ENCODE measurements at places on chromosomes 12 and 14.

DNA sequence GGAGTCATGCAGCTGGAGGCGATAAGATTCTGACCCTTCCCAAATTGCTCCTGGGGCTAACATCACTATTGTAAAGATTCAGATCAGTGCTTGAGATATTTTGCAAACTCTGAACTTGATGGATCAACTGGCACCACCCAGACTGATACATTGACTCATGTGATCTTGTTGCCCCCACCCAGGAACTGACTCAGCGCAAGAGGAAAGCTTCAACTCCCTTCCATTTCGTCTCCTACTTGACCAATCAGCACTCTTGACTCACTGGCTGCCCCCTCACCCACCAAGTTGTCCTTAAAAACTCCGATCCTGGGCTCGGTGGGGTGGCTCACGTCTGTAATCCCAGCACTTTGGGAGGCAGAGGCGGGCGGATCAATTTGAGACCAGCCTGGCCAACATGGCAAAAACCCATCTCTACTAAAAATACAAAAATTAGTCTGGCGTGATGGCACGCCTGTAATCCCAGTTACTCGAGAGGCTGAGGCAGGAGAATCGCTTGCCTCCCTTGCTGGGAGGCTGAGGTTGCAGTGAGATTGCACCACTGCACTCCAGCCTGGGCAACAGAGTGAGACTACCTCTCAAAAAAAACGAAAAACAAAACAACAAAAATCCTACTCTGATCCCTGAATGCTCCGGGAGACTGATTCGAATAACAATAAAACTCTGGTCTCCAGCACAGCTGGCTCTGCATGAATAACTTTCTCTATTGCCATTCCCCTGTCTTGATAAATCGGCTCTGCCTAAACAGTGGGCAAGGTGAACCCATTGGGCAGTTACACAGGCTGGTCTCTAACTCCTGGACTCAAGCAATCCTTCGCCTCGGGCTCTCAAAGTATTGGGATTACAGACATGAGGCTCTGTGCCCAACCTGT, 9.8 kb upstream of the ARF6 start:
- DNase-seq = peak; percentile 56

DNA sequence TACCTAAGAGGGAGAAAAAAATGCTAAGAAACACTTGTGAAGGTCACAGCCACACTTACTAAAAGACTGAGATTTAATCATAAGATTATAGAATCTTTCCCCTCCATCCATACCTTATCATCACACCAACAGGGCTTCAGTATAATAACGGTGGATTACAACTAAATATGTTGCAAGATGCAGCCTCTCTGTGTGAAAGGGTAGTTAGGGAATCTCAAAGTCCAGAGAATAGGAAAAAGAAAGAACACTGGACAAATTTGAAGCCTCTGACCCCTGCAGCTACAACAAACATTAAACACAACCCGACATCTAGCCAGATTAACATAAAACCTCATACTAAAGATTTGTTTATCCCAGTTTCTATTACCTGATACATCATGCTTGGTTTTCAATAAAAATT, 181.0 kb downstream of the C12orf42 start:
- no peak for DNase-seq

- peak; percentile 23 for DNase-seq
Observed at GRCh38 chr12:113463746-113464451, 7.8 kb downstream of the LHX5 start.

DNA sequence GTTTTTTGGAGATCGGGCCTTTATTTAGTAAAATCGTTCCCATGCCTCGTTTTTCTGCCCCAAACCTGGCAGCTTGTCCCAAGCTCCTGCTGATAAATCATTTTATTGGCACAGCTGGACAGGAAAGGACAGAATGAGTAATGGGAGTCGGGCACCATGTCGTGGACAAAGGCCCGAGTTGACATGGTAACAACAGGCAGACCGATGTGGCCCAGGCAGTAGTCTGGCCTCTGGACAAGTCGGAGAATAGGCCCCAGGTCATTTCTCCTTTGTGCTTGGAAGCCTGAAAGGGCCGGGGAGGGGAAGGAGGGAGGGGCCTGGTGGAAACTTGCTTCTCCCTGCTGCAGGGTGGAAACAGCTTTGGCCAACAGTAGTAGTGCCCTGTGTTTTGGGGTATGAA, 234.9 kb downstream of the SUDS3 start:
- DNase-seq = no peak

GRCh38 chr14:68159701-68160633, 340.4 kb downstream of the RAD51B start:
- no peak for DNase-seq

DNA sequence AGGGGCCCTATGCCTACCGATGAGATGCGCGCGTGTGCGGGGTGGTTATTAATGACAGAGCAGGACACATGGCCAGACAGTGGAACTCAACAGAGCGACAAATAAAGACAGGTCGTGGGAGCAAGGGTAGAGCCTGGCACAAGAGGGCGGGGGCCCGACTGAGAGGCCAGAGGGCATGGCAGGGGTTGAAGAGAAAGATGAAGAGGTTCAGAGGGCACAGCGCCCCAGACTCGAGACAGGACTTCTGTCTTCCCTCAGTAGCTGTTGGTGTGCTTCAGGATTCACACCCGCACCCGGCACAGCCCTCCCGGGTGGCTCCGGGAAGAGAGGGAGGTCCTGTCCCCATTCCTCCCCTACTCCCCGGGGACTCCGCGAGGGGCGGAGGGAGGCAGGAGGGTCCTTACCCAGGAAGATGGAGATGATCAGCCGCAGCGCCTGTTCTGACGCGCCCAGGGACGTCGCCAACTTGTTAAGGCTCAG, 366 bp downstream of the LPCAT3 start:
- peak; percentile 26 for DNase-seq

DNA sequence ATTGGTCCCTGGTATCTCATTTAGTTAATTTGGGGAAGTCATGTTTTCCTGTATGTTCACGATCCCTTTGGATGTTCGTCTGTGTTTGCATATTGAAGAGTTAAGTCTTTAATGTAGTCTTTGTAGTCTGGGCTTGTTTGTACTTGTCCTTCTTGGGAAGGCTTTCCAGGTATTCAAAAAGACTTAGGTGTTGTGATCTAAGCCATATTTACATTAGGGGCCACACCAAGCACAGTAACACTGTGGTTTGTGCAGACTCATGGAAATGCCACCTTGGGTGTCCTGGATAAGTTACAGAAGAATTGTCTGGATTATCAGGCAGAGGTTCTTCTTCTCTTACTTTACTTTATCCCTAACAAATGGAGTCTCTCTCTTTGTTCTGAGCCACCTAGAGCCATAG, 380.3 kb downstream of the CCER1 start:
- DNase-seq = no peak

DNA sequence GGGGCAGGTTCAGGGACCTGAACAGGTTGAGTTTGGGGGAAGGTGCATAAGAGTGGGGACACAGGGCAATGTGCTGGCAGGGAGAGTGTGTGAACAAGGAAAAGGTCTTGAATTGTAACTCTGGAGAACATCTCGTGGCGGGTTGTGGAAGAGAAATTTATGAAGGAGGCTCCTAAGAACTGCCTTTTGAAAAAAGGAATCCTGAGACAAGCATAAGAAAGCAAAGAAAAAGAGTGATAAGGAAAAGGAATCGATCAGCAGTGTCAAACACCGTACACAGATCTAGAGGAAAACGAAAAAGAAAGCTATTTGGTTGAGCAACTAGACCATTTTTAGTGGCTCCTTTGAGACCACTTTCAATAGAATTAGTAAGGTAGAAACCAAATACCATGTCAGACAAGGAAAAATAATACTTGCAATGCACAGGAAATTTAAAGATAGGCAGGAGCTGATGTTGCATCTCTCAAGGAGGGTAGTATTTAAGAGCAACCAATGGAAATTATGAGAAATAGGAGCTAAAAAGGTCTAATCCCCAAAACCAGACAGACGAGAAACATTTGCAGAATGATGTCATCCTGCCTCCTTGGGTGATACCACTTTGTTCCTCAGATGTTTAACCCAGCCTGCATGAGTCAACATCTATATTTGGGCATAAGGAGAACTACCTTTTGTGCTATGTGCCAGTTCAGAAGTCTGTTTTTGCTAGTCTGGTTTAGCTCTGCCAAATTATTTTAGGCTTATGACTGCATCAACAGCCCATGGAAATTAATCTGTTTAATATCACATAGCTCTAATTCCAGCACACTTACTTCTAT, 64.5 kb upstream of the STK38L start:
- DNase-seq = peak; percentile 83

DNA sequence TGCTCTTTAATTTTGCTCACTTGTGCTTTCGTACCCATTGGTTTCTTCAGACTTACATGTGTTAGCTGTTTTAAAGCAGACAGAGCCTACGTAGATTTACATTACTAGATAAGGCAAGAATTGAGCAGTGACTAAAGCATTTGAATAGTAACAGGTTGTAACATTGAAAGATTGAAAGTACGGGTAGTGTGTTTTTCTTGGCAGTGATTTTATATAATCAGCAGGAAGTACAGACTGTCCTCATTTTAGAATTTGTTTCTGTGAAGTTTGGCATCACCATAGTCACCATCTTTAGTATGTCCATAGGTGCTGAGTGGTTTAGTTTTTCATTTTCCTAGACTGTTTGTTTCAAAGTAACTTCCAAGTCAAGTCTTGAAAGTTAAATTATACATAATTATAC, 14.0 kb downstream of the RTRAF start:
- no peak for DNase-seq

DNA sequence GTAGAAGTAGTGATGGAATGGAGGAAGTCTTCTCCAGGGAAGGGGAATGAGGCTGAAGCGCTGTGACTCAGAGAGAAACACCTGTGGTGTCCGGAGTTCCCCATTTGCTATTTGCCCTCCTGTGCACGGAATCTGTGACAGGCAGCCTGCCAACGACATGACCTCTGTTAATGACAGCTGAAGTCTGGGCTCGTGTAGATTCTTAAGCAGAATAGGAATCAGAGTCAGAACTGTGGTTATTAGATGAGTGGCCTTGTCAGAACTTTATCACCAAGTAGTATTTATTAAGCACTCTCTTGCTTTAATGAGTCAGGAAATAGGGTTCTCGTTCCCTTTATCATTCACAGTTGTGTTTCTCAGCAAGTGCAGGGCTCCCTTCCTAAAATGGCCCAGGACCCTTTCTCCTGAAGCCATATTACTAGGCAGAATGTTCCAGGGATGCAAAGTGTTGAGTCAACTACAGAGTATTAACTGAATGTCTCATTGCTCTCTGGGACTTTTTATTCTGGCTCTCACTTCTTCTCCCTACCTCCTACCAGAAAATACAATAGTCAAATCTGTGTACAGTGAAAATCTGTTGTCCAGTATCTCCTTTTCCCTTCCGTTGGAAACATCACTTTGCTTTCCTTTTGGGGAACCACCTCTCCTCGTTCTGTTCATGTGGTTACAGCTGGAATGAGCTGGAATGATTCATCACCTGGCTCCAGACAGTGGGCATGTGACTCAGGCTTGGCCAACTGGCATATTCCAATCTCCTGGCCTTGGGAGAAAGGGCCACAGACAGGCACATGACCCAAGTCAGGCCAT, 77.8 kb upstream of the MAX start:
- peak; percentile 72 for DNase-seq

DNA sequence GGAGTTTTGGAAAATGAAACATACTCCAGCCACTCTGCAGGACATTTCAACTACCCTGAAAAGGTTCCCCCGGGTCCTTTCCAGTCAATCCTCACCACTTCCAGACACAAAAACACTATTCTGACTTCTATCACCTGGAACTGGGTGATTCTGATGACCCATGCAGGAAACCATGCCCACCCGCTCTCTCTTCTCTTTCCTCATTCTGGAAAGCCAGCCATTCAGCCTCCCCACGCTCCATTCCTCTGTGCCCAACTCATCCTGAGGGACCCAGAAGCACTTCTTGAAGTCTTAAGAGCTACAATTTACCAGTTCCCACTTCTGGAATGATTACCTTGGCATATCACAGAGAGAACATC, 3.2 kb downstream of the CCDC88C start:
- no peak for DNase-seq

- no peak for DNase-seq
Observed at GRCh38 chr12:54197010-54197409, 8.2 kb upstream of the SMUG1 start.

DNA sequence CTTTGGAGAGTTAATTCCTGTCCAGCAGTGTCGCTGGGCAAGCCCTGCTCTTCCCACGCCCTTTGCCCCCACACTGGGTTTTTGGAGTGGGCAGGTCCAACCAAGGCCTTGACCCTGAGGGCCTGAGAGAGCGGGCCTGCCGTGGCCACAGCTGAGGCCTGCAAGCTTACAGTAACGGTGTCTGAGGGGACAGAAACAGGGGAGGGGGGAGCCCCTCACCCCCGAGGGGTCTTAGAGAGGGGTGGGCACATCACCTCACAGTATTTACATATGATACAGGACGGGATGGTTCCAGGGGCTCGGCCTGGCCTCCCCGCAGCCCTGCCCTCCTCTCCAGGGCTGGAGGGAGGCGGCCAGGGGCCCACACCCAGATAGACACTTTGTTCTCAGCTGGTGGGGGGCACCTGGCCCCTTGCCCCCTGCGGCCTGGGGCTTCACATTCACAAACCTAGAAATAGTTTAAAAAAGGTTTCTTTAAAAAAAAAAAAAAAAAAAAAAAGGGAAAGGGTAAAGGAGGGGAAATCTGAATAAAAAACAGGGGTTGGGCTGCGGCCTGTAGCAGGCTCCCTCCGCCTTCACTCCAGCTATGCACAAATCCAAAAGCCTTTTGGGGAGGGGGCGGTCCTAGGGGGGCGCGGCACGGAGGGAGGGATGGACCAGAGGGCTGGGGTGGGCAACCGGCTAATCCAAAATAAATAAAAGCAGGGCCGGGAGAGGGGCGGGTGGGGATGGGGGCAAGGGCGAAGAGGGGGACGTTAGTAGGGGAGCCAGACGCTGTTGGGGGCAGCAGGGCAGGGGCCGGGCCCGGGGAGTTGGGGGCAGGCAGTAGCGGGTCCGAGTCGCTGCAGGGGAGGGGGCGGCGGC, 14.8 kb upstream of the PLA2G1B start:
- DNase-seq = no peak

GRCh38 chr14:101926620-101927019, 37.8 kb upstream of the DYNC1H1 start:
- no peak for DNase-seq

DNA sequence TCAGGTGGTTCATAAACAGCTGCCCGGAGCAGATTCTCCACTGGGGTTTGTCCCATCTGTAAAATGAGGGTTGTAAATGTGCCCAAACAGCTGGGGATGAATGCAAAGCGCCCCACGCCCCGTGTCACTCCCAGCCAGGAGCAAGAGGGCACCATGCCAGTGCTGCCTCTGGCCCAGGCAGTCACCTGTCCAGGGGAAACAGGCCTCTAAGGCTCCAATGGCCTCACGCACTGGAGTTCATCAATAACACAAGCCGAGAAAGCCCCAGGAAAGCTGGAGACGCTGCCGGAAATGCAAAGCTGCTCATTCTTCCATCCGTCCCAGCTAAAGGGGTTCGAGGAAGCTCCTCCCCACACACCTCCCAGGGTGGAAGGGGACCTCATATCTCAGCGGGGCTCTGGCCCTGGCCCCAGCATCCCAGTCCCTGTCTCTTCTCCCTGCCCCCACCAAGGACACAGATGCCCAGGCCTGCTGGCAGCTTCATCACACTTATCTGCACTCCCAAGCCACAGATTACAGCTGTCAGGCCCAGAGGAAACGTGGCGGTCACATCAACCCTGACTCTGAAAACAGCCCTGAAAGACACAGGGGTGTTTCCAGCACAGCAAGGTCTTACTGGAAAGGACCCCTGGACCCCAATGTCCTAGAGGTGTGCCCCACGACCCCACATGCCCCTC, 21.5 kb downstream of the SCARB1 start:
- DNase-seq = no peak

Measured in suppressor macrophage treated with lipopolysaccharide for 4 hours (primary cell).